Pons (tissue), 1 donor: ENCODE measurements at places on chromosomes 4 and X.

GRCh38 chrX:74421036-74421739, at the start of gene SLC16A2:
TSS of gene SLC16A2 (plus strand) at chrX:74421493. CDS start at chrX:74421638, 145 bp downstream.
- peak; percentile 78 for DNase-seq

DNA sequence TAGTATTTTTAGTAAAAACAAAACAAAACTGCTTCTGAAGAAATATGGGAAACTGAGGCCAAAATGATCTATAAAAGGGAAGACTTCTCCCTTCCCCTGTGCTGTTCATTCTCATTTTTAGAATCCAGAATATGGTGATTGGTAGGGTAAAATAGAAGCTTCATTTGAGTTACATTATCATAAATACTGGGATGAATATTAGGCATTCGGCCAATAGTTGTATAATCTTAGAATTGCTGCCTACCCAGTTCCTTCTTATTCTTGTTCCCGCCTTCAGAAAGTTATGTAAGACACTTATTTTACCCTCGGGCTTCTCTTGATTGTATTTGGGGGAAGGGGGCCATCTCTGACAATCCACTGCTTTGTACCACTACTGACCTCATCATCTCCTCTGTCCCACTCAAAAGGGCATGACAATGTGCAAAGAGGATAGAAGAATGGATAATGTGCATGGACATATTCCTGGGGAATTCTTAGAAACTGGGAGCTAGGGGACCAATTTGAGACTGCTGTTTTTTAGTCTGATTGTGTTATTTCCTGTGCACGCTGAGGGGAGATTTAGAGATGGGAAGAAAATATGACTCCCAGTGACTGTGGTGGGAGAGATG, 588 bp downstream of the ART3 start:
- DNase-seq = no peak

DNA sequence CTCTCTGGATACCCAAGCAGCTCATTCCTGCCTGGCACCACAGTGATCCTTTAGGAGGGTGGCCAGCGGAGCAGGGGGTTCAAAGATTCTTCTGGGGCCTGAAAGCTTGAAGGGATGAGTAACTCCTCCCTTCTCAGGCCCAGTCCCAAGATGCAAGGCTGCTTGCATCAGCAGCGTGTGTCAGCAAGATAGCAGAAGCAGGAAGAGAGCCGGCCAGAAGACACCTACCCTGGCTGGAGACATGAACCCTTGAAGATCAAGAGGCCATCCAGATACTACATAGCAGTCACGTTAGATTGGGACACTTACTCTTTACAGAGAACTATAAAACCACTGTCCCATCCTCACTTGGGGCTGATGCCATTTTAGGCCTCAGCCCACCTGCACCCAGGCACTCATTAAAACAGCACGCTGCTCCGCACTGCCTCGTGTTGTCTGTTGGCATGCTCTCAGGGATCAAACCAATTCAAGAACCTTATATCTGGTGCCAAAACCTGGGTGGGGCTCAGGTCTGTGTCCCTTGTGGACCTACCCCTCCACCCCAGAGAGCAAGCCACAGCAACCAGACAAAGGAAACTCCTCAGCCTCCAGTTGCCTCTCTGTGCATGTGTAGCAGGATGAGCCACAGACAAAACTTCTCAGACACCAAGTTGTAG, 6.5 kb downstream of the UGT2B17 start:
- DNase-seq = no peak

DNA sequence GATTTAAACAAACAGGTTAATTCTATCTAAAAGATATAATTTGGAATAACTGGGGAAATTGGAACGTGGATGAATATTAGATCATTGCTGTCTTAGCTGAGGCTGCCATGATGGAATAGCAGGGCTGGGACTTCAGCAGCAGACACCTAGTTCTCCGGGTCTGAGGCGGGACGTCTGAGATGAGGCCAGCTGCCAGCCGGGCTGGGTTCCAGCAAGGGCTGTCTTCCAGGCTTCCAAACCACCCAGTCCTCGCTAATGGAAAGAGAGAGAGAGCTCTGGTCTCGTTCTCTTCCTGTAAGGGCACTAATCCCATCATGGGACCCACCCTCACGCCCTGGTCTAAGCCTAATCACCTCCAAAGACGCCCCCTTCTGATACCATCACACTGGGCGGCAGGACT, 85.7 kb downstream of the ADRA2C start:
- DNase-seq = no peak

- DNase-seq = peak; percentile 80
Measured at GRCh38 chr4:42302348-42302747, 94.9 kb upstream of the SHISA3 start.

DNA sequence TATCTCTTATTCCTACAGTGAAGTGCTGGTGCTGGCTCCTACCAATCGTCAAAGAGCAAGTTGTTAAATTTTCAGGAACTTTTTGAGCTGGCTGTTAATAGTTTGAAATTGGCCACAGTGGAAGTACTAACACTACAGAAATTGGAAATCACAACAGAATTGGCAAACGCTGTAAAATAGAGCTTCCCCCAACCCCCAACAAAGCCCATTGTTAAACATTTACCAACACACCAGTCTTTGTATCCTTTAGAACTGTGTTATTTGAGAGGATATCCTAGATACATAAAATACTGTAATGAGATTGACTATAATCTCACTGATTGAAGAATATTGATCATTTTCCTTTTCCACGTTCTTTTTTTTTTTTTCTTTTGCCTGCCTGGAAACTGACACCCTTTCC, 37.4 kb downstream of the FAM241A start:
- DNase-seq = peak; percentile 85

DNA sequence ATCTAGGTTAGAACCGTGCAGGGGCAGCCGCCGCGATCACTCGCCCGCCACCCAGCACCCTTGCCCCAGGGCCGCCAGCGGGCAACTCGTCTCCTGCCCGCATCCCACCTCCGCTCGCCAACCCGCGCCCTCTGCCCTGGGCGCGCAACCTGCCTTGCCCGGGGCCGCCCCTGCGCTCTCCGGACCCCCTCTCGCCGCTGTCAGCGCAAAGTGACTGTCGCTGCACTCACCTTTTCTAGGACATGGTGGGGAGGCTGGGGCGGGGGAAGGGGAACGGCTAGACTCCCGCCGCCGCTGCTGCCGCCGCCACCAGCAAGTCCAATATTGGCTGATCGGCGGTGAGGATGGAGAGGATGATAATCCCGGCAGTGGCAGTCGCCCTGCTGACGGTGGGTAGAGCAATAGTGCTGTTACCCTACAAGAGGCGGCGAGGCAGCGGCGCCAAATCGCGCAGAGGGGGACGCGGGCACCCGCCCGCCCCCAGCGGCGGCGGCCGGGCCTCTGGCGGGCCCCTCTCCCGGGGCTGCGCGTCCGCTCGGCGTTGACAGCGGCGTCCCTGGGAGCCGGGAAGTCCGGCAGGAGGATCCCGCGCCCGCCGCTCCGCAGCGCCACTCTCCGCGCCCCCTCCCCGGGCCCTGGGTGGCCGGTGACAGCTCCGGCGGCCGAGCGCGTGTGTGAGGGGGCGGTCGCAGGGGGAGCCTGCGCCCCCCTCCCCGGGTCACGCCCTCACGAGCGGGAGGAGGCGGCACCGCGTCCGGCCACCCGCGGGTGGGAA, 2.3 kb upstream of the NR3C2 start:
- no peak for DNase-seq

- no peak for DNase-seq
Measured at GRCh38 chr4:156954587-156954986, 17.0 kb downstream of the PDGFC start.

DNA sequence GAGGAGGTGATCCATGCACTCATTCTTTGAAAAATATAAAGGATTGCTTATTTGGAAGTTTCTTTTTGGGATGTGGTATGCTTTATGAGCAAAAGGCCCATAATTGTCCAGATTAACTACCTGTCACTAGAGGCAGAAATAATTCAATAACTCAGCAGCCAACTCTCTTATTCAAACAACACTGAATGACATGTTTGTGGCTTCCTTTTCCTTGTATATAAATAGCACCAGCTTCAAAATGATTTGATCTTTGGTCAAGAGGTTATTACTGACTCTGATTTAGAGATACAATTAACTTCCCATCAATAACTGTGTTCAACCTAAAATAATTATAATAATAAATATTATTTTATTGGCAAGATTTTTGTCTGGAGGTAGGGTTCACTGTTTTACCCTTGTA, 232.3 kb downstream of the AFF2 start:
- DNase-seq = no peak

DNA sequence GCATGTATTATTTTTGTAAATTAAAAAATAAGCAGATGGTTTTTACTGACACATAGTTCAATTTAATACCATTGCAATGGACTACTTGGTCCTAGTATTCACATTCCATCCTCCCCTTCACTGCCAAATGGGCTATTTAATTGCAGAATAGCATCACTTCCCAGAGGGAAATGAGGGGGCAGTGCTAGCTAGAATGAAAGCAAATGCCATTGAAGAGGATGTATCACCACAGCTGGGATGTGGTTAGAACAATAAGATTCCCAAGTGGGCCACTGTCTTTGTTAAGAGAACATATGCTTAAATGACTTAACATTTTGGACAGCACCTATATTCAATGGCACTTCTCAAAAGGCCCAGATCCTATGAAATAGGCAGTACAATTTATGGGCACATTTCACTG, 224.7 kb downstream of the RBMX2 start:
- no peak for DNase-seq

DNA sequence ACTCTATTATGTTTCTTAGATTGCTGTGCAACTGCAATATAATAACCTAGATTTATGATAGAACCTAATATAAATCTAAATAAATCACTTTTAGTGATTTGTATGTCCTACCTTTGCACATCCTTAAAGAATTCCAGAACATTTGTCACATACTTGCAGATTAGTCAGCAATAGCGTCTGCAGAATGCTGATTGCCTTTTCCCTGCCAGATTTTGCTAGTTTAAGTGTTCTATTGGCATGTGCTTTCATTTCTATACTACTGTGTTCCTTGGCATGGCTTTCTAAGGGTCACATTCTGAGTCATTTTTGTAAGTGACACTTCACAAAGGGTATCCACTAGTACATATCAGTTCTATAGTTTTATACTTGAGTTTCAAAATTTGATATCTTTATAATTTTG, 303.1 kb upstream of the GIMD1 start:
- no peak for DNase-seq

DNA sequence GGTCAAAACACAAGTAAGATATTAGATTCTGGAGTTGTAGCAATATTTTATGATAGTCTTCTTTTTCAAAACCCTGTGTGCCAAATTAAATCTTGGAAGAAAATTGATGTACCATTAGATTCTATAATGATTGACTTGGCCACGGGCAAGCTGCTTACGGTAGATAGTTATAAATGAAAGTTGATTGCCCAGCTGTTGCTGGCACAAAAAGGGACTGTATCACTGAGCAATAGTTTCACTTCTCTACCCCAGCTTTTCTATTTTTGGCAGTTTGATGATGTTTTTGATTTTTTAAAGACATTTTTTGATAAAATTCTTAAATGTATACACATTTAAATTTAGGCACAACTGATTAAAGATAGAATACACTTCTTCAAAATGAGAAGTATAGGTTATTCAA, 333.3 kb downstream of the TRAM1L1 start:
- DNase-seq = no peak

- no peak for DNase-seq
Measured at GRCh38 chr4:123748806-123749205, 352.2 kb downstream of the SPRY1 start.

DNA sequence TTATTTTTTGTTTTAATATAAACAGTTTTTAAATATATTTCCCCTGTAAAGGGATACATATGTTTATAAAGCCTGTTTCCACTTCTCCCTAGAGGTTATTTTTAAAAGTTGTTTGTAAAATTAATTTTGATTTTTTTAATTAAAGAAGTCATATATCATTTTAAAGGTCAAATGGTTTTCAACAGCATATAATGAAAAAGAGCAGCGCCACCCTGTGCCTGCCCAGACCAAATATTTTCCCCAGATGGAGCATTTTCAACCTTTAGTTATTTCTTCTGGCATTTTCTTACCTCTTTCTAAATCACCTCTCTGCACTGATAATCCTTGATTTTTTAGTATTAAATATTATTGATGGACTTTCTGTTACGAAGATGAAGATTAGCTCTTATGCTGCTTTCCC, 21.0 kb downstream of the MSX1 start:
- no peak for DNase-seq

DNA sequence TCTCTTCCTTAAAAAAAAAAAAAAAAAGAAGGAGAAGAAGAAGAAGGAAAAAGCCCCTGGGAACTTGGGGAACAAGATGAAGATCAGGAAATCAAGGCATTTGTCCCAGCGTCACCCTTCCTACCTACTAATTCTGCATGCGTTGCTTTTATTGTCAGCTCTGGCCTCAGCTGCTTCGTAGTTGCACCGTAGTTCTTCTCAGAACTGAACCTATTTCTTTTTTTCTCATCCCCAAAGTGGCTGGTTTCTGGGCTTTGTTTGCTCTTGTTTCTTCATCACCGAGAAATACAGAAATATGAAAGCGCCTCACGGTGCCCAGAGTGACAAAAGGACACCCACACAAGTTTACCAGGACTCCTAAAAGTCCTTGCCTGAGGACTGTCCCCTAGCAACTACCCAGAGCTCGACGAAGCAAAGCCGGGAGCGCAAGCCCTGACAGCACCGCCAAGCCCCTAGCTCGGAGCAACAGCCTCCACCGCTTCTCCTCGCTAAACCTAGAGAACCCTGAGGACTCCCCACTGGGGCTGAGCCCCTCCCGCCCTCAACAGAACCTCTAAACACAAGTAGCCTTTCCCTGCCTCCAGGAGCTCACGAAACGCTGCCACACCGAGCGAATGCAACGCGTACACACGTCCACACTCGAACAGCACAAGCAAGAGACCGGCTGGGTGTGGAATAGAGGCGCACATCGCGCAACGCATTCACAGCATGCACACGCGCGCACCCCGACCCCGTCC, 710 bp downstream of the PRKG2 start:
- no peak for DNase-seq

- peak; percentile 5 for DNase-seq
Measured at GRCh38 chrX:5388087-5388486, 840.6 kb downstream of the NLGN4X start.

GRCh38 chrX:154800478-154801210, 4.6 kb downstream of the MPP1 start:
- no peak for DNase-seq

DNA sequence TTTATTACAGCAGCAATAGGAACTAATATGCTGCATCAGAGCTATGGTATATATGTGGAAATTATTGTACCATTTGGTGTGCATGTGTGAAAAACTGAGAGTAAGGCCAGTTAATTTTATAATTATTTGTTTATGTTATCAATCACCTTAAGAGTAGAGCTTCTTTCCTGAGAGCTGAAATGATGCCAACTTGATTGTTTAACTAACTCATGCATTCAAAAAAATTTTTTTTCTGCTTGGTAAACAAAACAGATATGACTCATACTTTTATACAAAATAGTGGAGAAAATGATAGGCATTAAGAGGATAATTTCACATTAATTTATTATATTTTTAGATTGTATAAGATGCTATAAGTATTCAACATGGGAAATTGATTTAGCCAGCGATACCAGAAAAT, 622.7 kb downstream of the RAPGEF2 start:
- DNase-seq = no peak

DNA sequence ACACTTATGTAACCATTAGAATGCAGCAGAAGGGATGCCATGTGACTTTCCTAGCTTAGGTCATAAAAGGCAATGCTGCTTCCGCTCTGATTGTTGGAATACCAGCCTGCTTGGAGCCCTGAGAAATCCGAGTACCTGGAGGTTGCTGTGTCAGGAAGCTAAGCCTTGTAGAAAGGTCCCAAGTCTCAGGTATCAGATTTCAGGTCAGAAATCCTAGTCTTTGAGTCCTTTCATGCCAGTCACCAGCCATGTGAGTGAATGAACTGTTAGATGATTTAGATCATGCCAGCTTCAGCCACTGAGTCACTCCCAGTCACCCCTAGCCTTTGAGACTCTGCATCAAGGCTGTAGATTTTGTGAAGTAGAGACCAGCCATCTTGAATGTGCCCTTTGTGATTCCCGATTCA, 23.5 kb downstream of the RAP1GDS1 start:
- no peak for DNase-seq

GRCh38 chrX:2654436-2655340, 36.4 kb upstream of the CD99 start:
- no peak for DNase-seq
